ENCODE measurements at places on chromosomes 16 and 17.

DNA sequence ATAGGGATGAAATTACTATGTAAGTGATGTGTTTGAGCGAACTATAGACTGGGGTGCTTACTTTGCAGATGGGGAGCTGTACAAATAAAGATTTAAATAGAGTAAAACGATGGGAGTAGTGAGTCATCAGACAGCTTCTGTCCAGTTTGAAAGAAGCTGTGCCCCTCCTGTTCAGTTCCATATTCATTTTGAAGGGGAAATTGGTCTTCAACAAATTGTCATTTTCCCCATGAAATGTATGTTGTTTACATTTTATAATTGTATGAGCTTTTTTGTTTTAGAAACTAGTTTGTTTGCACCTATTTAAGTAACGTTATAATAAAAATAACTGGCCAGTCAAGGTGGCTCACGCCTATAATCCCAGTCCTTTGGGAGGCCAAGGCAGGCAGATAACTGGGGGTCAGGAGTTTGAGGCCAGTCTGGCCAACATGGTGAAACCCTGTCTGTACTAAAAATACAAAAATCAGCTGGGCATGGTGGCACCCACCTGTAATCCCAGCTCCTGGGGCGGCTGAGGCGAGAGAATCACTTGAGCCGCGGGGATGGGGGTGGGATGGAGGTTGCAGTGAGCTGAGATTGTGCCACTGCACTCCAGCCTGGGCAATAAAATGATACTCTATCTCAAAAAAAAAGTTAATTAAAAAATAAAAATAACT, 20.2 kb downstream of the SEC14L1 start:
- no peak for DNase-seq

DNA sequence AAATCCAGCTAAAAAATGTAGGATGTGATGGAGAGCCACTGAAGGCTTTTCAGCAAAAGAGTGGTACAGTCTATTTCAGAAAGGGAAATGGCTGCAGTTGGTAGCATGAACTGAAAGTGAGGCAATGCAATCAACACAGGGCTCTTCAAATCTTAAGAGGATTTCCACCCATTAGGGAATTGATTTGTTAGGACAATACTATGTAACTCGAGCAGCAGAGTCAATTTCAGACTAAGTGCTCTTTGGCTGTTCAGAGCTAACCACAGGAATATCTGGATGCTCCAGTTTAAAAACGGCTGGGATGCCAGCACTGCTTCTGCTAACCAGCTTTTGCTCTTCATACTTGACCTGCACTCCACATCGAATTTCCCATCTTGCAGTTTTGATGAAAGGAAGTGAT, 24.6 kb downstream of the CACNG1 start:
- DNase-seq: no peak

DNA sequence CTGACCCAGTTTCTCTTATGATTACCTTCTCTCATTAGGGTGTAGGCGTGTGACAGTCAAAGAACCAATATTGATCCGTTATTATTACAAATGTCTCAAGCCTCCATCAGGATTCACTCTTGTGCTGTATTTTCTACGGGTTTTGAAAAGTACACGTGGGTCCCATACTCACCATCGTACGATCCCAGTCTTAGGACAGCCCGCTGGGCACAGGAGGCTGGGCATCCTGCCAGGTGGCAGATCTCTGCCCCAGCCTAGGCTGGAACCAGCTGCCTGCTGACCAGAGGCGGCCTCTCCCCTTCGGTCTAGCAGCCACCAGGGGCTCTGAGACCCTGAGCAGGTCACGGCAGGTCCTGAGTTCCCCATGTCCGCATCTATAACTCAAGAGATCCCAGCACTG, 2.0 kb upstream of the METRNL start:
- DNase-seq: no peak

- no peak for DNase-seq
These were observed 95.7 kb upstream of the AKTIP start for GRCh38 chr16:53598511-53599275.

DNA sequence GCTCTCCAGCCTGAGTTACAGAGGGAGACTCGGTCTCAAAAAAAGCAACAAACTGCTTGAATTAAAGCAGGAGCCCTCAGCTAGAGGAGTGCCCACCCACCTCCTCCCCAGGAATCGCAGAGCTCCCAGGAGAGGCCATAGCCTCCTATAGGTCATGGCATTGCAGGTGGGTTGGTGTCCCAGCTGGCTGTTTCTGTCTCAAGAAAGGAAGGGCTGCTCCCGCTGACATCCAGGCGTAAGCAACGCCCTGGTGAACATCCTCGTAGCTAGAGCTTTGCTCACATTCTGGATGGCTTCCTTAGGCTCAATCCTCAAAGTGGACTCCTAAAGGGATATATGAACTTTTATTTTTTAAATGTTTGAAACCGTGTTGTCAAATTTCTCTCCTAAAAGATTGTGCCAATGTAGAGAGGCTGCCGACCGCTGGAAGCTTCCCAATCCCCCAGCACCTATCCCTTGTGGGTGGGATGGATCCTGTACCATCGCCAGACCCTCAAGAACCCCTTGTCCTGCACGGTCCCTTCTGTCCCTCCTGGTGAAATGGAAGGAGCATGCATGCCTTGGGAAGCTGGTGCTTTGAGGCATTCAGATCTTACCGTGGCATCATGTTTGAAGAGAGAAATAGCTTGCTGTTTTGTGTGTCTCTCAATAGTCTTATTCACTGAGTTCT, 5.9 kb downstream of the NLRC5 start:
- DNase-seq: no peak

DNA sequence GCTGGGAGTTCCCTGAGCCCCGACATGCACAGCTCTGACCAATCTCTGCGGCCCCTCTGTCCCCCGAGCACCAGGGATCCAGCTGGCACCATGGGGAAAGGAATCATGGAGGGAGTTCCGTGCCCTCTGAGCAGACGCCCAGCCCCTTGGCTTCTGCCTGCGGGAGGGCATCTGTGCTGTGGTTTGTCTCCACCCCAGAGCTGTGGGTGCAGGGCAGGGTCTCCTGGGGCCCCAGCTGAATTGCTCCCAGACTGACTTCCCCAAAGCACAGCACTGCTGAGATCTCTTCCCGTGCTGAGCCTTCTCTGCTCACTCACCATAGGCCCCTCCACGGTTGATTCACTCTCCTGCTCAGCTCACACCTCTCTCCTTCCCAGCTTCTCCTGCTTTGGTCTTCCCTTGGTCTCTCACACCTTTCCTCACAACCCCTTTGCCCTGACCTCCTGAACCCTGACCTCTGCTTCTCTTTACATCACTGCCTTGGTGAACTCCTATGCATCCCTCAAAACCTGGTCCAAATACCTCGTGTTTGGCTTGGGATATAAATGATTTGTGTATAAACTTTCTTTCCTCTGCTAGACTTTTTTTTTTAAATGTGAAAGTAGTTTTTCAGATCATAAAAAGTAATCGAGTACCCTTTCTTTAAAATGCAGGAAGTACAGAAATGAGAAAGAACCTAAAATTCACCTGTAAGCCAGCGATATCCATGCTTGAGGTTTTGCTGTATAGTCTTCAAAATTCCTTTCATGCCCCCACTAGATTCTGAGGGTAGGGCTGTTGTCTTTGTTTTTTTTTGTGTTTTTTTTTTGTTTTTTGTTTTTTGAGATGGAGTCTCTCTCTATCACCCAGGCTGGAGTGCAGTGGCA, 265.3 kb downstream of the SEC14L1 start:
- no peak for DNase-seq

GRCh38 chr17:72826602-72827001, 265.9 kb downstream of the SLC39A11 start:
- no peak for DNase-seq

GRCh38 chr16:49793244-49793643, 62.7 kb downstream of the ZNF423 start:
- no peak for DNase-seq

DNA sequence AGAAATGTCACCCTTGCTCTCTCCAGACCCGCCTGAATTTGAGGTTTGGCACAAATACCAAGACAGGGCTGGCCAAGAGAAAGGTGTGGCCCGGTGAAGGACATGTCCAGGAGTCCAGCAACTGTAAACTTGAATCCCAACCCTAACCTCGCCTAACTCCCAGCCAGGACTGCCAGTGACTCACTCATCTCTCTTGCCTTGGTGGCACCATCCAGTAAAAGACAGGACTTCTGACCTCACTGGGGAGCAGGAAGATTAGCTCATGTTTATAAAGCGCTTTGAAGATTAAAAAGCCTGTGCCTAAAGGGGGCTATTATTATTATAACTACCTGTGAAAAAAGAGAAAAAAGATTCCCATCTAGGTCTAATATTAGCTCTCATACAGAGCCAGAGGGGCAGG, 335.3 kb downstream of the SOX9 start:
- no peak for DNase-seq

GRCh38 chr16:25079637-25080378, 31.7 kb upstream of the LCMT1 start:
- DNase-seq: no peak

DNA sequence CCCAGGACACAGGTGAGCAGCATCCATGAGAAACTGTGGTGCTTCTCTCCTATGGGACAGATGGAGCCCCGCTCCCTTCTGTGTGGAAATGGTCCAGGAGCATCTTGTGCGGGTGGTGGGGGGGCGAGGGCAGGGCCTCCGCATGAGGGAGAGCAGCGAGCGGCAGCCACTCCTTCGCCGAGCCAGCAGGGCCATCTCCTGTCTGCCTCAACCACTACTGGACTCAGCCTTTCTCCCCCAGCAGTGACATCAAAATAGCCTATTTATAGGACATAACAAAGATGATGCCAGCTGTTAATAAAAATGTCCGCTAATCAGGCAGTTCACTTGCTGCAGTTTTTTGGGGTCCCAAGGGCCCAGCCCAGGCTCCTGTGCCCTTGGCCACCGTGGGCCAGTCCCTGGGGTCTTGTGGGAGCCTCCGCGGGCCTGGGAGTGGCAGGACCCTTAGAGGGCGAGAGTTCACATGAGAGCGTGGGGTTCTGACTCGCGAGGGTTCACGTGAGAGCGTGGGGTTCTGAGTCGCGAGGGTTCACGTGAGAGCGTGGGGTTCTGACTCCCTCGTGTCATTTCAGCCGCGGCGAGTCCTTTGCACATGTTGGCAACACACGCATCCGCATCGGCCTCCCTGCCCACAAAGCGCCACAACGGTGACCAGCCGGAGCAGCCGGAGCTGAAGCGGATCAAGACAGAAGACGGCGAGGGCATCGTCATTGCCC, 47.4 kb downstream of the WDR45B start:
- no peak for DNase-seq

DNA sequence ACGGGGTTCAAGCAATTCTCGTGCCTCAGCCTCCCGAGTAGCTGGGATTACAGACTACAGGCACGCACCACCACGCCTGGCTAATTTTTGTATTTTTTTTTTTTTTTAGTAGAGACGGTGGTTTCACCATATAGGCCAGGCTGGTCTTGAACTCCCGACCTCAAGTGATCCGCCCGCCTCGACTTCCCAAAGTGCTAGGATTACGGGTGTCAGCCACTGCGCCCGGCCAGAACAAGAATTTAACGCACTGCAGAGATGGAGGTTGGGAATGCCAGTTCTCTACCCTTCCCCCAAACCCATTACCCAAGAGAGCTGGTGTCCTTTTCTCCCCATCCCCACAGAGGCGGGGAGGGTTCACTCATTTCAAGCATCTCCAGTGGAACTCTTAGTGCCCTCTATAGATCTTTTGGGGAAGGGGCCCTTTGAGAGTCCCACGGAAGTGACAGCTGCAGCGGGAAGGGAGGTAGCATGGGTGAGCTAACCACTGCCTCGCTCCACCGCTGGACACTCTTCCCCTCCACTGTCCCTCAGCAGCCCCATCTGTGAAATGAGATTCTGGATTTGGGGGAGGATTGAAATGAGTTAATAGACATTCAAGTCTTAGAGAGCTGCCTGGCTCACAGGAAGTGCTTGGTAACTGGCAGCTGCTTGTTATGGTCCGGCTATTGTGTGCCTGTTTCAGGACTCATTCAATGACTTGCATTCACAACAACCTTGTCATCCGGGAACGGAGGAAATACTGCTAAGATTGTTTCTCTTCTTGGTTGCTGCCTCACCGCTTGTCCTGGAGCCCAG, 3.5 kb upstream of the UBALD2 start:
- DNase-seq: no peak

- peak; percentile 39 for DNase-seq
These were observed 14.7 kb downstream of the CCR7 start for GRCh38 chr17:40550608-40551007.

GRCh38 chr17:7383742-7384488, 3.0 kb downstream of the TNK1 start:
- peak; percentile 77 for DNase-seq

GRCh38 chr17:72705905-72706395, 386.5 kb downstream of the SLC39A11 start:
- no peak for DNase-seq

- no peak for DNase-seq
These were observed 55.1 kb downstream of the ATP2C2 start for GRCh38 chr16:84423416-84423837.

- peak; percentile 12 for DNase-seq
These were observed 7.0 kb downstream of the DHX40 start for GRCh38 chr17:59572301-59572924.

- no peak for DNase-seq
These were observed 3.0 kb downstream of the CDRT4 start for GRCh38 chr17:15464231-15464985.

DNA sequence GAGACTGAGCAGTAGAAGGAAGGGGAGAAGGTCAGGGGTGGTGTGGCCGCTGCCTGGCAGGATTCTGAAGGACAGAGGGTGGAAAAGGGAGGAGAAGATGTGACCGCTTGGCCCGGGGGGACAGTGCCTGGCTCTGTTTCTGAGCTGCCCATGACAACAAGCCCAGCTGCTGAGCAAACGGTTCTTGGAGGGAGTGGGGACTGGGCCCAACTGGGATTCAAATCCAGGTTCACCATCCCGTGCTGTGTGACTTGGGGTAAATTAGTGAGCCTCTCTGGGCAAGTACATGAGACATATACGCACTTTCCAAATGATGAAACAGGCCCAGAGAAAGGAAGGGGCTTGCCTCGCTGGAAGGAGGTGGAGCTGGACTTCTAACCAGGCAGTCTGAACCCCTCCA, 23.3 kb downstream of the SEC14L5 start:
- DNase-seq: no peak

- DNase-seq: no peak
These were observed 31.9 kb downstream of the PLCG2 start for GRCh38 chr16:81810894-81811538.

DNA sequence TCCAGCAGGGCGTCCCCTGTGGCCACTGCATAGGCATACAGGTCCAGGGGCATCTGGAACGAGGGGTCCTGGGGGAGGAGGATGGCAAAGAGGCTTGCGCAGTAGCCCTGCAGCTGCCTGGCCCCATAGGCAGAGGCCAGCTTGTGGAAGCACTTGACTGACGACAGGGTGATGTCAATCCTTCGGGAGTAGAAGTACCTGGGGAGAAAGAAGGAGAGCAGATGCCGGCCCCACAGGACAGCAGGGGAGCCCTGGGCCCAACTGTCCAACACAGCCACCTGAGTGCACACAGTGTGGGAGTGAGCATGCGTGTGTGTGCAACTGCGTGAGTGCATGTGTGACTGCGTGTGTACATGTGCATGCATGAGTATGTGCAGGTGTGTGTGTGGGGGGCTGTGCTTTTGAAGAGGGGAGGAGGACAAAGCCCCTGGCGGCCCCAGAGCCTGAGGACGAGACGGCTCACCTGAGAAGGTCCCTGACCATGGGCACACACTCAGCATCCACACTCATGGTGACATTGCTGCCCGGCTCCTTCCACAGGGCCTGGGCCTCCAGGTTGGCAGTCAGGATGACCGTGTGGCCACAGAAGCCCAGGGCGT, 7.1 kb downstream of the LGALS3BP start:
- DNase-seq: no peak
